Umbilical cord (tissue), 2 donors: ENCODE measurements at places on chromosomes 6 and 20. TPM values are rescaled to one million over a fixed set of nuclear protein-coding genes. Genes with fewer than 3 reads are reported as not detected.
A peak's percentile ranks its signal among the peaks of the same experiment; 100 is the strongest.

- no peak for DNase-seq
These were observed 157.1 kb upstream of the THEMIS start for GRCh38 chr6:128057946-128058345.

- no peak for DNase-seq
These were observed 9.5 kb downstream of the PXDC1 start for GRCh38 chr6:3742076-3742425.

- DNase-seq = no peak
These were observed 18.6 kb downstream of the TTPAL start for GRCh38 chr20:44494266-44494665.

Gene CST5
- total RNA-seq = not detected

DNA sequence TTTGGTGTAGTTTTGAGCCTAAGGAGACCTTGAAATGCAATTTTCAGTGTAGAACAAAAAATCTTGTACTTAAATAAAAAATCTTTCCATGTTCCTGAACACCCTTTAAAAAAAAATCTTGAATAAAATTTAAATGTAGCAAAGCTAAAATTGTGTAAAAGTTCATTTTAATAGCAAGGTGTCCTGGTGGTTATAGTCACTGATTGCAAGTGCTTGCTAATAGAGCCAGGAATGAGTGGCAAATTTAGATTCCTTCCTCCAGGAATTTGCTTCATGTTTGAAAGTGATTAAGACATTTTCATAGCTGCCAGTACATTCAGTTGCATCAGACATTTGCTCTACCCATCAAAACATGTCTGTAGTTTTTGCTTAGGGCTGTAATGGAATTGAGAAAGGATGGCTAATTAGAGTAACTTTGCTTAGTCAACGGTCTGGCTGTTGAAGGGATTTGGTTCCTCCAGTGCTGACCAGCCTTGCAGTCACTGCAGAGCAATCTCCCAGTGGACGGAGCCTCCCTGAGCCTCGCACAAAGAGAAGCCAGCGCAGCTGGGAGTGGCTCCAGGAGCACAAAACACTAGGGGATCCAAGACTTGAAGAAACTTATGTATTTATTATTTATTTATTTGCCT lies 36.5 kb downstream of the AKAP12 start:
- DNase-seq = peak; percentile 50

Gene TBC1D22B
- 1.7 TPM for total RNA-seq

DNA sequence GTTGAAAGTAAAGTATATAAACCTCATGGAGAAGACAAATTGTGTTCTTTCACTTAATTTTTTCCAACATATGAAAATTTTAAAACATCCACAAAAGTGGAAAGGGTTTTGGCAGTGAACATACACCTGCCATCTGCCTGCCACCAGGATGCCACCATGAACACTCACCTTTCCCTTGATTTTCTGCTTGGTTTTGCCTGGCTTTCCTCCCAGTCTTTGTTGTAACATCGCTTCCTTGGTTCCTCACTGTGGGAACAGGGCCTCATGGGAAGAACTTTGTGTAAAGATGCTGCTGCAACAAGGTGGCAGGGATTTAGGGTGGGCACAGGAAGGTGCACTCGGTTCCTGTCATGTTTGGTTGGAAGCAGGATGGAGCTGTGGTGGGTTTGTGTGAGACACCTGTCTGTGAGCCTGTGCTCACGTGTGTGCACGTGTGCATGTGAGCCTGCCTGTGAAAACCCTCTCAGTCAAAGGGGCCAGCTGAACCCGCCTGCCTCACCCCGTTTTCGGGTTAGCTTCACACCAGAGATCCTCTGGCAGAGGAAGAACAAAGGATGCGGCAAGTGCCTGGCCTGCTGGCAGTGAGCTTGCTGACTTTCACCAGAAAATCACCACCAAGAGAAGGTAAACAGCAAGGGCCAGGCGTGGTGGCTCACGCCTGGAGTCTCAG lies 11.0 kb upstream of the RBM38 start:
- DNase-seq = no peak

Gene HLA-DQA2
- not detected for total RNA-seq

DNA sequence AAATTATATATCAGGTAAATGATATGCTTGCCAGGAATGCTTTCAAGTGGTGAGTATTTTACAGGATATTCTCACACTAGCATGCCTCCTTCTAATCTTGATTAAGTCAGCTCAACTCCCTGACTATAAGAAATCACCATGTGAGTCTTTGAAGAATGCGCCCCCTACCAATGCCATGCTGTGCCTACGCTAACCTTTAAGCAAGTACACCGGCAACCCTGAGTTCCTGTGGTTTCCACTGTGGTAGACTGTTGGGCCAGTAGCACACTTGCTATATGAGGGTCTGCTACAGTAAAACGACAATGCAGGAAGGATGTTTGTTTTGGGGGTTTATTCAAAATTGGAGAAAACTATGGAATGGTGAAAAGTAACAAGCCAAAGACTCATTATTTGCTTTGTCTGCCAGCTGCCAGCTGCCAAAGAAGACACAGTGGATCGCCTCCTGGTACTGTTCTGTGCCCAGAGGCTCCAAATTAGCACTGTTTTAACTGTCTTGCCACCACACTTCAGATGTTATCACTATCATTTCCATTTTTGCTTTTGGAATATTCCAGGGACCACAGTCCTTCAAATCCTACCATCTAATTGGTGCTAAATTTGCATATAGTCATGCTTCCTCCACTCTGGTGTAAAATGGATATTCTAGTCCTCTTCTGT lies 333.5 kb downstream of the RNGTT start:
- DNase-seq = no peak

DNA sequence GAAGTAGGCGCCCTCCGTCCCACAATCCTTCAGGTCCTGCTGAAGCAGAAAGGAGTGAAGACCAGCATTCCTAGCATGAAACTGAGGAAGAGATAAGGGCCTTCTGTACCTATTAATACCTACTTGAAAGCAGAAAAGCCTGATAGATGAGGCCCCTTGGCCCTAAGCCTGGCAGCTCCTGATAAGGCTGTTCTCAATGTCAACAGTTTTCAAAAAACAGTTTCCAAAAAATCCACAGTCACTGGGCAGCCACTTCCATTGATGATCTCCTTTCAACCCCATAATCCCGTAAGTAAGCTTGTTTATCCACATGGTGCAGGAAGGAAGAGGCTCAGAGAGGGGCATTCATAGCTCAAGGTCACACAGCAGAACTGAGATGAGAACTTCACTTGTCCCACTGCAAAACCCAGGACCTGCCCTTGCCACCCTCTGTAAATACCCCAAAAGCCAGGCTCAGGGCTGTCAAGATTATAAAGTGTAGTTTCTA lies 2.8 kb upstream of the E2F1 start:
- DNase-seq = peak; percentile 57

DNA sequence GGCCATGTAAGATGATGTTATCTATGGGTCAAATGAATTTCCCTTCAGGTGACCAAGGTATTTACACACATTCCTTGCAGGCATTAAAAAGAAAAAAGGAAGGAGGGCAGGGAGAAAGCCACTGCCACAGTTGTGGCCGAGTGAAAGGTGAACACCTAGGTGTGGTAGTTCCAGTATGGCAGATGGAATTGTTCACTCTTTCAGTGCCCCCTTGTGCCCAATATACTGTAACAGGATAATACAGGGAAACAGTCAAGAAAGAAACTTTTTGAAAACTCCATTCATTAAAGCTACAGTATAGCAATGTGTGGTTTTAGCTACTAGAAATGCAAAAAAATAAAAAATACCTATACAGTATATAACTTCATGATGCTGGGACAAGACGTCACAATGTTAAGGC lies 52.1 kb downstream of the BMP2 start:
- no peak for DNase-seq

GRCh38 chr6:116335612-116336215 lies 35.0 kb upstream of the DSE start:
- DNase-seq = no peak

DNA sequence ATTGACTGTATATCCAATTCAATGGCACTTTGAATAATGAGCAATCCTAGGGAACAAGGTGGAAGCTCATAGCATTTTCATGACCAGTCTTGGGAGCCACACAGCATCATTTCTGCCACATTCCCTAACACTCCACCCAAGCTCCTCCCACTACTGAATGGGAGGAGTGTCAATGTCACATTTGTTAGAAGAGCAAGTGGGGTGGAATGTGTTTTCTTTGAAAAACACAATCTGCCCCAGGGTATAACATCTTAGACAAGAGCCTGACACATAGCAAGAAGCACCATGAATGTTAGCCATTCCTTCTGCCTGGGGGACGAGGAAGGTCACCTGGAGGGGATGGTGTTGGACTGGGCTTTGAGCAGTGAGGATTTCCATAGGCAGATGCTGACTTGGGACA lies 258.3 kb upstream of the PMEPA1 start:
- DNase-seq = no peak

DNA sequence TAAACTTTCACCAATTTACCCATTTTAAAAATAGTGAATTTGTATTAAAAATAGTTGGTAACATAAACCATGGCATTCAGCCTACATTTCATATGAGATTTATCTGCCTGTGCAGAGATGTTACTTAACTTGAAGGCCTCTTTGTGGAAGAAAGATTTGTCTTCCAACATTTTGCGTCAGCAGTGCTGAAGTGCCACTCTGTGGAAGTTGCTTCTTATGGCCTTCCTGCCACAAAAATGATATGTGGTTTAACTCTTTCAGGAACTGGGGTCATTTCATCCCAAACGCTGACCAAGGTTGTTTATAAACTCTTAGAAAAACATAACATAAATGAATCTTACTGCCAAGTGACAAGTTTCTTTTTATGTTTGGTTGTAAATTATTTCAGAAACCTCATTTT lies 246.8 kb downstream of the ARID1B start:
- DNase-seq = peak; percentile 78

GRCh38 chr20:20413810-20414281 lies 45.9 kb downstream of the INSM1 start:
- DNase-seq = no peak

Gene NKX2-4
- total RNA-seq = not detected

DNA sequence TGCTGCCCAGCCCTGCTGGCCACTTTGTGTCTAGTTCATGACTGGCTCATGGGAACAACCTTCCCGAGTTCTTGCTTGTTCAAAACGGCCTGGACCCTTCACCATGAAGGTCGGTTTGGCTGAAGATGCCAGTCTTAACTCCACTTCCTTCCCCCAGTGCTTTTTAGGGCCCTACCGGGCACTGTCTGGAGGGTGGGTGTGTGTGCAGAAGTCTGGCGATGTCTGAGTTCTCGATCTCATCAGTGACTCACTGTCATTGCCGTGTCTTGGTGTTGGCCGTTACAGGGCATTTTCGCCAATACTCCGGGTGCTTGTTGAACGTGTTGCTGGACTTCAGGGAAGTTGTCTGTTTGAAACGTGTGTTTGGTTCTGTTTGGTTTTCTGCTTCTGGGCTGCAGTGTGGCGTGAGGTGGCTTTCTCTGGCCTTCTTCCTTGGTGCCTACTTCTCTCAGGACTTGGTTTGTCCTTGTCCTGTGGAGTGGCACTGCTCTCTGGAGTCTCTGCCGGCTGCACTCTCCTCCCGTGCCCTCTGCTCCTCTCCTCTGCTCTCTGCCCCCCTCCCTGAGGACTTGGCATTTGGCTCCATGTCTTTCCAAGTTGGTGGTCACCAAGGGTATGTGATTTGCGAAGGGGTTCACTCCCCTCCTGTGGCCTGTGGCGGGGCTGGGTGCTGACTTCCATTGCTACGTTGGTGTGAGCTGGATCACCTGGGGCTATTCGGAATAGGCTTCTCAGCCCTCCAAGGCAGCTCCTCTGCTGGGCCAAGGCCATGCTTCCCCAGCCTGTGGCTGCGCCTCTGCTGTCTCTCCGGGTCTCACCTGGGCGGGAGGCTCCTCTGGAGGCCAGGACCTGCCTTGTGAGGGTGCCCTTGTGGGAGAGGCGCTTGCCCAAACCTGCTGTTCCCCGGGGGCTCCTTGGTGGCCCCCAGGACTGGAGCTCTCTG lies 38.2 kb downstream of the PYGB start:
- DNase-seq = no peak

- peak; percentile 26 for DNase-seq
These were observed 35.7 kb downstream of the CEBPB start for GRCh38 chr20:50226093-50226974.

- DNase-seq = peak; percentile 73
These were observed 1.2 kb downstream of the PLAGL1 start for GRCh38 chr6:144006736-144007477.

Gene SSTR4
- 2.6 TPM for total RNA-seq

Gene MYBL2
- total RNA-seq = 0.24 TPM

- DNase-seq = no peak
These were observed 41.3 kb downstream of the HLA-DPB1 start for GRCh38 chr6:33116841-33117711.

DNA sequence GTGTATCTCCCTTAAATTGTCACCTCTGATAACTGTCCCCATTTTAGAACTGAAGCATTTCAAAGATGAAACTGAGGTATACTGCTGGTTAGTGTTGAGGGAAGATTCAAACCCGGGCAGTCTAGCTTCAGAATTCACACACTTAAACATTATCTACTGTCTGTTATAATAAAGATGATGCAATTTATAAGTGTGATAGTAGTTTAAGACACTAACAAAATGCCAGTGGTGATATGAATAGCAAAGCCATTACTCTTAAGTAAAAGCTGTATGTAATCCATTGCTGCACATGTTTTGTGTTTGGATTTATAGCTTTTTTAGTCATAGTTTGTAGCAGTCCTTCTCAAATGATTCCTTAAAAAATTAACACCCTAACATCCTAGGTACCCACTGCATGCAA lies 19.8 kb downstream of the USP45 start:
- no peak for DNase-seq

DNA sequence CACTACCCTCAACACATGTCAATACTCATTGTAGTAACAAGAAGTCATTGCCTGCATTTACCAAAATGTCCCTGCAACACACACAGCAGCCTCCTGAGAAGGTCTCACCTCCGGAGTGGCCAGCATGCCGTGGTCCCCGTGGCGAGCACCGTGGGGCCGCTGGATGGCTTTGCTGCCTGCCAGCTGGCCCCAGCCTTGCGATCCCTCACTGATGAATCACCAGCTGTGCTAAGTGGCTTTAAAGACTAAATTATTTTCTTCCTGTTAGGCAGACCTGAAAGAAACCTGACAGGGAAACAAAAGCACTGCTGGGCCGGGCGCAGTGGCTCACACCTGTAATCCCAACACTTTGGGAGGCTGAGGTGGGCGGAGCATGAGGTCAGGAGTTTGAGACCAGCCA lies 306.7 kb downstream of the CDH4 start:
- DNase-seq = no peak

- no peak for DNase-seq
These were observed 117.4 kb downstream of the ADAT2 start for GRCh38 chr6:143333081-143333480.

DNA sequence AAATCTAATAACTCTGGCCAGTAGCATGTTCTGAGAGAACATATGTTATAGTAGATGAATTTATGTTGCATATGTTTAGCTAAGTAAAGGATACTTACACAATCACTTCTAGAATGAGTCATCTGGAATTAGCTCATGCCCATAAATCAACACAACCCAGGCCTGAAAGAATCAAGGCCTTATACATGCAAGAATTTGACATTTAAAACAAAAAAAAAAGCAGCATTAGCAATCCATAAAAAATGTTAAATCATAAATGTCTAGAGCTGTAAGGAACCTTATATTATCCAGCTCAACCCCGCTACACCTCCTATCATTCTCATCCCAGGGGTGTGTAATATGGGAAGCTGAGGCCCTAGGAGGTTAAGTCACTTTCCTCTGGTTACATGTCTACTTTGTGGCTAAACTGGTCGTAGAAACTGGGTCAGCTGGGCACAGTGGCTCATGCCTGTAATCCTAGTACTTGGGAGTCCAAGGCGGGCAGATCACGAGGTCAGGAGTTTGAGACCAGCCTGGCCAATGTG lies 105.2 kb upstream of the CARMIL1 start:
- peak; percentile 97 for DNase-seq
